Fibroblast of mammary gland (primary cell): ENCODE measurements at places on chromosomes 5 and 9.

GRCh38 chr5:30765227-30765626 lies 428.3 kb upstream of the CDH6 start:
- DNase-seq: no peak

DNA sequence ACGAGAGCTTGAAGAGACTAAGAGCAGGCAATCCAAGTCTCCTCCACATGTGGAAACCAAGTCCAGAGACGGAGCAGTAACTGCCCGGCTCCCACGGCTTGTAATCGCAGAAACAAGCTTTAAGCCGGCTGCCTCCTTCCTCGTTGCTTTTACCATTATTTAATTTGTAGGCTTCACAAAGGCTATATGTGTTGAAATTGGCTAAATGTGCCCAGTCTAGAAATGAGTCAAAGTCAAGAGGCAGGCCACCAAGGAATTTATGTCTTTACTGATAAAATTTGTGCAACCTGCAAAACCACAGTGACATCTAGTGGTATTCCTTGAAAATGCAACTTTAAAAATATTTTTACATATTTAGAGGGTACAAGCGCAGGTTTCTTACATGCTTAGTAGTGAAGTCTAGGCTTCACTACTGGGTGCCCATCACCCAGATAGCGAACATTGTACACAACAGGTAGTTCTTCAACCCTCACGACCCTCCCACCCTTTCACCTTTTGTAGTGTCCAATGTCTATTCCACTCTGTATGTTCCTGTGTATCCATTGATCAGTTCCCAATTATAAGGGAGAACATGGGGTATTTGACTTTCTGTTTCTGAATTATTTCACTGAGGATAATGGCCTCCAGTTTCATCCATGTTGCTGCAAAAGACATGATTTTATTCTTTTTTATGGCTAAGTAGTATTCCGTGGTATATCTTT lies 33.5 kb upstream of the EBF1 start:
- peak; percentile 88 for DNase-seq

DNA sequence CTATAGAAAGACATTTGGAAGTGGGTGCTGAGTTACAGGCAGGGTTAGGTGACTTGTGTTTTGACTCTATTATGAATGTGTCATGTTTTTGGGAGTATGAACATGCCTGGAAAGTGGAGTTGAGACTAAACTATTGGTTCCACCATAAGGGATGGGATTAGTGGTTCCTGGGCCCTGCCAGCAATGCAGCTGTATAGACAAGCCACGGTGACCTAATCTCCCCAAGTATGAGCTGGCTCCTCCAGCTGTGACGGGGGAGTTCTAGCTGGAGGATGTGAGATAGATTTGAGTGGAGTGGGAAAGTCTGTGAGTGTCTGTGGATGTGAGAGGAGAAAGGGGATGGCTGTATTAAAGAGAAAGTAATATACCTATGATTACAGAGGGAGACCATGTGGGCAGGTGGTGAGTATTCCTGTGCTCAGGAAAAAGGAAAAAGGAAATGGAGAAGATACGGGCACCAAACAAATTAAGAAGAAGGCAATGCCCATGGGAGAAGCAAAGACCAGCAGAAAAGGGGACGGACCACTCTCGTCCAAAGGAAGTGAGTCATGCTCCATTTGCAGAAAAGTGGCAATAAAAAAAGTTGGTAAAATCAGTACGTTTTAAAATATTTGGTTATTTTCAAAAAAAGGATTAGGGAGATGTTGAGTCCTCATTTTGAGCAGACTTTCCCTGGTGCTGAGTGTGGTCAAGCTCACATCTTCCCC lies 48.3 kb upstream of the ICE1 start:
- DNase-seq: peak; percentile 72

DNA sequence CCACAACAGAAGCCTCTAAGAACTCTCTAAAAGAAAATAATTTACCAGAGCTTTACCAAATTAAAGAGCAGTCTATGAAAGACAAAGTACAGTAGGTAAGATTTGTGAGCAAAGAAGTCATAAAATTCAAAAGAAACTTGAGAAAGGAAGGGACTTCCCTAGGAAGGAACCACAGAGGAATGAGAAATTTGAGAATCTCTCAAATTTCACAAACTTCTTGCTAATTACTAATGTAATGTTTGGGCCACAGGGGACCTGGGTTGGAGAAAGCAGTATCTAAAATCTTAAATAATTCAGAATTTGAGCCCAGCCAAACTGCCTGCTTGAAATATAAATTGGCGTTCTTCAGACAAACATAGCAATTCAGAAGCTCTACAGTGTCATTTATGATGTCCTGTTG lies 225.0 kb upstream of the PRR16 start:
- DNase-seq: peak; percentile 10

GRCh38 chr5:80207832-80208231 lies 48.0 kb downstream of the SERINC5 start:
- no peak for DNase-seq

GRCh38 chr5:60399507-60399906 lies 300.5 kb downstream of the DEPDC1B start:
- DNase-seq: no peak

DNA sequence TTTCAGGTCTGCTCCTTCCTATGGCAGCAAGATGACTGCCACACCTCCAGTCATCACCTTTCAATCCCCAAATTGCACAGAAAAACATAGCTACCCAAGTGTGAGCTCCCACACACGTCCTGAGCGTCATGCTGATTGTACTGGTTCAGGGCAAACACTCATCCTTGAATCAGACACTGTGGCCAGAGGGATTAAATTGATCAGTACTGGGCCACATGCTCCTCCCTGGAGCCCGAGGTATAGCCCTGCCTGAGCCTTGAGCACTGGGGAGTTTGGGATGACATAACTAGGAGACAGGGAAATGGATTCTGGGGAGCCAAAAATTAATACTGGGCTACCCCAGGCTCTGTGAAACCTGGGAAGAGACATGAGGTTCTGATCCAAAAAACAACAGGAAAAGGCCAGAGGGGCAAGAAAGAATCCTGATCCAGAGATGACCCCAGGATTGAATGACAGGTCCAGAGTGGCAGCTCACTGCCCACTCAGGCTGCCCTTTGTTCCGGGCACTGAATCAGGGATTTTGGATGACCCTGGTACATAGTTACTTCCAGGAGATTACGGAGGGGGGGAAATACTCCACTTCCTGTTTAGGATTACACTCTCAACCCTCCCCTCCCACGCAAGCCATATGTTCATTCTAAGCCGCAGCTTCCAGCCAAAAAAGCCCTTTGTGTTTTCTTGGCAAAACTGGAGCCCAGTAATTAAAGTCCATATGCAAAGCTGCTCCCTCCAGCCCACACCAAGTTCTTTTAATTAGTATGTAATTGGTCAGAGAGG lies 141.6 kb upstream of the SPRY4 start:
- DNase-seq: peak; percentile 76

- DNase-seq: peak; percentile 15
These were observed 72.6 kb downstream of the ENTREP1 start for GRCh38 chr9:69397384-69398214.

DNA sequence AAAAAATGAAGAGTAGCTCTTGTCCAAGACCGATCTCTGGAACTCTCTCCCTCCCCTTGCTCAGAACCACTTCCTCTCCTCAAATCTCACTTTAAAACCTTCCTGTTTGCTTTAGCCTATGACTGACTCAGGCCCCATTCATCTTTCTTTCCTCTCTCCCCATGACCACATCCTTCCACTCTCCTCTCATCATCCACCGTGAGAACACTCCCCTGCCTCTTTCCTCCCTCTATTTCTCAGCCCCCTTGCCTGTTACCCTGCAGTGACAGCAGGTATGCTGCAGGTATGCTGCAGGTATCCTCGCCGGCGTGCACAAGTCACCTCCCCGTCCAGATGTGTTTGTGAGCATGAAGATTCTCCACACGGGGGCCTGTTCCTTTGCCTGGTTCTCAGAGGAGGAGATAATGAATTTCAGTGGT lies 505.3 kb downstream of the CCDC171 start:
- peak; percentile 84 for DNase-seq

- peak; percentile 96 for DNase-seq
These were observed 219.0 kb downstream of the AOPEP start for GRCh38 chr9:94945197-94946144.

DNA sequence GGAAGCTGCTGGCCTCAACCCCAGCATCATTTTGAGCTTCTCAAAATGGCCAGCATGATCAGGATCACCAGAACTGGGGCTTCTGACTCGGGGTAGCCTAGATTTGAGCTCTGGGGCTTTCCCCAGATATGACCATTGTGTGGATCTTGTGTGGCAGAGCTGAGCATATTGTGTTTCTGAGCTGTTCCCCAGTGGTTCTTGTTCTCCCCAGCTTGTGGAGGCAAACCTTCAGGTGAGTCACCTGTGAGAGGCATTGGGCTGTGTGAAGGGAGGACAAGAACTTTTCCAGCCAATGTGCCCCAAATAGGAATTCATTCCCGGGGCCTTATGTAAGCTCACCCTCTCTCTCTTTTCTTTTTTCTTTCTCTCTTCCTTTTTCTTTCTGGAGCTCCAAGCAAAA lies 80.7 kb upstream of the PITX1 start:
- DNase-seq: no peak

DNA sequence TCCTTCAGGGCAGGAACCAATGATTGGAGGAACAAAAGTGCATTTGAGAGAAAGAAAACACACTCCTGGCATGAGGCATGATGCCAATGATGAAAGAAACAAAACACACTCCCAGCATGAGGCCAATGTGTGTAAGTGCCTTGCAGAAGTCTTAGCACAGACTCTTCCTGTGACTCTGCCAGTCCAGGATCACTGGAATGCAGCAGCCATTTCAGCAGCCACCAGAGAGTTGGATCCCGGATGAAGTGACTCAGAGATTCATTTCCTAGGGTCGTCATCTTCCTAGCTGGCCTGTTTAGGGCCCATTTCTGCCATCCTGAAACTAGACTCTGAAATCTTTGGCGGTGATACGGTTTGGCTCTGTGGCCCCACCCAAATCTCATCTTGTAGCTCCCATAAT lies 212.5 kb downstream of the CFAP90 start:
- no peak for DNase-seq

DNA sequence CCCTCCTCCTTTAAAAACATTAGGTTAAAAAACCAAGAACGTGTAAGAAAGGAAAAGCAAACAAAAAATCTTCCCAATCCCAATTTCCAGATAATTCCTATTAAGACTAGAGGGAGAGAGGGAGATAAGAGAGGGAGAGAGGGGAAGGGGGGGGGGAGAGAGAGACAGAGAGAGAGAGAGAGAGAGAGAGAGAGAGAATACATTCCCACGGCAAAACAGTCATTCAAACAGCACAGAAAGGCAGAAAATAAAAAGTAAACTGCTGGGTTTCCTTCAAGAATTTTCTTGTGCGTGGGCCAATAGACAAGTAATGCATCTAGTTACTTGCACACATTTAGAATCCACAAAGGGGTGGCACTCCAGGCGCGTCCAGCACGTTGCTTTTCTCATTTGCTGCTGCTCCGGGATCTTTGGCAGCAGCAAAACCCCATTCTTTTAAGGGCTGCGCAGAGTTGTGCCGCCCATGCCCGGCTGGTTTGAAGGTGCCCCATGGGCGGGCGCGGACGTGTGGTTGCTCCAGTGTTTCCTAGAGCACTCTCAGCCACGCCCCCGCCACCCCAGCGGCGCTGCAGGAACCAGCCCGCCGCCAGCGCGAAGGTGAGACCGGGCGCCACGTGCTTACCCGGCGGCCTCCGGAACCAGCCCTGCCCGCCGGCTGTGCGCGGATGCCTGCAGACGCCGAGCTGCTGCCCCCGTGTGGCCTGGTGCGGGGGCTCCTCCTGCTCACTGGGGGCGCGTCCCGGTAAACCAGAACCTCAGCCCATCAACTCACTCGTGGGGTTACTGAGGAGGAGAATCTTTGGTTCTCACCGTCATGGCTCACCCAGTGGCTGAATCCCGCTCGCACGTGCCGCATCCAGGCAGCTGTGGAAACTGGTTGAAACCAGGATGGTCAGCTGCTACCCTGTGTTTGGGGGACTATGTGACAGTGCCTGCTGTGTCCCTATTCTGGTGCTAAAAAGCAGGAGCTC lies 44.6 kb downstream of the STC2 start:
- DNase-seq: peak; percentile 49
